Stimulated activated CD8-positive, alpha-beta memory T cell treated with anti-CD3 and anti-CD28 coated beads, Interleukin-15, amount 100 ng/mL, for 24 hours (primary cell): ENCODE measurements at places on chromosomes 5 and 9.

DNA sequence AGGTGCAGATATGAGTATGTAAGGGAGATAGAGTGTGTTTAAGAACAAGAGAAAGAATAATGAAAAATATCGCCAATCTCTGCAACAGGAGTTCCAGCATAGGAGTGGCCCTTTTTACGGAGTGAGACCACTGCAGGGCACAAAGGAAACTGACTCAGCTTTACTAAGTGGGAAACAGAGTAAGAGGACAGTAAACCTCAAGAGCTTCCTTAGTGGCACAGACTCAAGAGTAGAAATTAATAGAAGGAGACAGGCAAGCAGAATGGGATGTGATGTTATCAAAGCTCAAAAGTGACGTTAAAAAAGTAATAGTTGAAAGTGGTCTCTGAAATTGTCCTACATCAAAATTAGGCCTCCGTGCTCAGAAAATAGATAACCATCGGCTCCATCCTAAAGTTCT is 2.1 kb upstream of the SH3RF2 start:
- DNase-seq, result no peak

GRCh38 chr5:1540831-1541701 is 17.3 kb upstream of the LPCAT1 start:
- no peak for DNase-seq

DNA sequence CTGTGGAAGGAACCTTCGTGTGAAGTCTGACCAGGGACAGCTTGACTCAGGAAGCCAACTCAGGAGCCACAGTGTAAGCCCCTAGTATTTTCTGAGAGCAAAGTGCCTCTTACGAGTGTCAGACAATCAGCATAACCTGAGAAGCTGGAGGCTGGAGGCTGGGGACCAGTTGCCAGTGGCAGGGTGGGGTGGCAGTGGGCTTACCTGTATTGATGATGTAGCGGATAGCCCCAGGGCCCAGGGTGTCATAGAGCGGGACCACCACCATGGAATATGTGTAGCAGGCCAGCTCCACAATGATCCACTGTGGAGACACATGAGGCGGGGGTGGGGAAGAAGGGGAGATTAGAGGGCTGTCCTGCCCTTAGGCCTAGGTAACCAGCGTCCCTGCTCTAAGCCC is 22.9 kb downstream of the ACSL6 start:
- no peak for DNase-seq

DNA sequence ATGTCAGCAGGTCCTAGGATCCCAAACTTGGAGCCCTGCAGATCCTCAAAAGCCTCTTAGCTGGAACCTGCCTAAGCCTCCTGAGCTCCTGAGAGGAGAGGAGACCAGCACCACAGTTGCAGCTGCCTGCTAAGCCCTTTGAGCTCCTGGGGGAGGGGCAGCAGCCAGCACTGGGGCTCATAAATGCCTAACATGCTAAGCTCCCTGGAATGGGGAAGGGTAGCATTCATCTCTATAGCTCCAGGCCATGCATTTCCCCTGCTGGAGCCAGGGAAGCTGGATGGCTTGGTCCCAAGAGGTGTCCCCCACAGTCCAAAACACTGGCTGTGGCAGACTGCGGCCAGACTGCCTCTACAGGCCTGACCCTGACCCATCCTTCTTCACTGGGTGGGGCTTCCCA is 182.7 kb downstream of the KCNN2 start:
- DNase-seq, result no peak

GRCh38 chr9:133441571-133441970 is 18.2 kb upstream of the CACFD1 start:
- no peak for DNase-seq

GRCh38 chr9:114894609-114895433 is 35.6 kb downstream of the TNFSF8 start:
- no peak for DNase-seq

DNA sequence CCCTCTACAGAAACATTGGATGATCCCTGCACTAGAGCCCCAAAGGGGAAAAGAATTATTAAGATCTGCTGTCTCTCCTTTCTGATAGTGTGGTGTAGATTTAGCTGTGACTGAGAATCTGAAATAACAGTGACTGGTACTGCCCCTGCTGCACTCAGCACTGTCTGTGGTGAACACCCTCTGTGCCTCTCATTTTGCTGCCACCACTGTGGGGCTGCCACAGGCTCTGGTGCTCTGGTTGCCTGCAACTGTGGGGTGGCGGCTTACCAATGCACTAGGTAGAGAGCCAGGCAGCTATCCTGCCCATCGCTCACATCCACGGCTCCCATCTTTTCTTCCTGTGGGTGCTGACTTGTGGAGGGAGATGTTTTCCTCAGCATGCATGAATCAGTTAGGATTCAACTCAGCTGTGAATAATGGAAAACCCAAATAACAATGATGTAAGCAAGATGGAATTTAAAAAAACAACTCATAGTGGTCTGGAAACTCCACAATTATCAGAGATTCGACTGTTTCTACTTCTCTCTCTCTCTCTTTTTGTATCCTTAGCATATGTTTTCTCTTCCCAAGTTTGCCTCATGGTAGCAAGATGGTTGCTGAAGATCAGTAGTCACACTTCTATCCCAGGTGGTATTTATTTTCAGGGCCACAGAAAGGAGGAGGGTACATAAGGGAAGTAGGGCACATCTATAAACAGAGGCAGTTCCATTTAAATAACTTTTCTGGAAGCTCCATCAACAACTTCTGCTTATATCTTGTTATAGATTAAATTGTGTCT is 99.8 kb upstream of the DAP start:
- no peak for DNase-seq

DNA sequence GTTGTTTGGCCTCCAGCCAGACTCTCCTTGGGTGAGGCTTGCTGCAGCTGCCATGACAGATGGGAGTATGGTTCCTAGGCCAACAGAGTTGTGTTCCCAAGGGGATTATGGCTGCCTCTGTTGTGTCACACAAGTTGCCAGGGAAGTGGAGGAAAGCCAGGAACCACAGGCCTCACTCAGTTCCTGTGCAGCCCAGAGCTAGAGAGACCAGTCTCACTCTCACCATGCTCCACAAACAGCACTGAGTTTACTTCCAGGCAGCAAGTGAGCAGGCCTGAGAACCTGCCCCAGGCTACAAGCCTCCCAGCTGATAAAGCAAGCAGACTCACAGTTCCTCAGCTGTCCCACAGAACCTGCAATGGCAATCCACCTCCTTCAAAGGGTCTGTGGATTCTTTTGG is 273.6 kb upstream of the TAS2R1 start:
- DNase-seq, result no peak

DNA sequence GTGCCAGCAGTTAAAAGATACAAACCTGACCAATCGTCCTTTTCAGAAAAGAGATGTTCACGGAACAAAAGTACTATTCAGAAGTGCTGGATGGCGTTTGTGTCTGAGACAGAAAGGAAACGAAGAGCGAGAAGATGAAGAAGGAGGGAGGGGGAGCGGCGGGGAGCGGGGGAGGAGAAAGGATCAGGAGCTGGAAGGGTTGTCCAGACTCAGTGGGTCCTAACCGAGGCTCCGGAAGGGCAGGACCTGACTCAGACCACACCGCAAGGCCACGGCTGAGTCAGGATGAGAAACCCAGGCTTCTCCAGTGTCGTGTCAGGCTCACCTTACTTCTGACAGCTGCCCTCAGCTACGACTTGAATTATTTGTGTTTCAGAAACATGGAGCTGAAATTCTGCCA is 46.2 kb downstream of the PAX5 start:
- DNase-seq, result no peak

DNA sequence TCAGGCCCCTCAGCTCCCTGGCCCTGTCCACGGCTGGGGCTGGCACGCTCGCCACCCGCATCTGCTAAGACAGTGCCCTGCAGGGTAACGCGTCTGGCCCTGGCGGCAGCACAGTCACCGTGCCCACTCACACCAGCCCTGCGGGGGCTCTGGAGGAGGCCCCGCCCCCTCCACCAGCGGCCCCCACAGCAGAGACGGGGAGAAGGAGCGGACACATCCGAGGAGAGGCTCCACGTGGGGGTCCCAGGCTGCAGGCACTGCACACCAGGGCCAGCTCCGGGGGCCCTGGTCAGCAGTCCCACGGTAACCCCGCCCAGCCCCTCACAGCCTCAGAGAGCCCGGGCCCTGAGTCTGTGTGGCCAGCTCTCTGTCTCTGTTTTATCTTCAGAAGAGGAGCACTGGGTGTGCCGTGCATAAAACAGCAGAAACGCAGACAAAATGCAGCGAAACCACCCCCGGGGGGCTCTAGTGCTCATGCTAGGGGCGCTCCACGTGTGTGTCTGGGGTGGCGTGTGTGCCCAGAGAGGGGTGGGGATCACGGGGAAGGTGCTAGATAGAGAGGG is 47.5 kb upstream of the NRARP start:
- no peak for DNase-seq

DNA sequence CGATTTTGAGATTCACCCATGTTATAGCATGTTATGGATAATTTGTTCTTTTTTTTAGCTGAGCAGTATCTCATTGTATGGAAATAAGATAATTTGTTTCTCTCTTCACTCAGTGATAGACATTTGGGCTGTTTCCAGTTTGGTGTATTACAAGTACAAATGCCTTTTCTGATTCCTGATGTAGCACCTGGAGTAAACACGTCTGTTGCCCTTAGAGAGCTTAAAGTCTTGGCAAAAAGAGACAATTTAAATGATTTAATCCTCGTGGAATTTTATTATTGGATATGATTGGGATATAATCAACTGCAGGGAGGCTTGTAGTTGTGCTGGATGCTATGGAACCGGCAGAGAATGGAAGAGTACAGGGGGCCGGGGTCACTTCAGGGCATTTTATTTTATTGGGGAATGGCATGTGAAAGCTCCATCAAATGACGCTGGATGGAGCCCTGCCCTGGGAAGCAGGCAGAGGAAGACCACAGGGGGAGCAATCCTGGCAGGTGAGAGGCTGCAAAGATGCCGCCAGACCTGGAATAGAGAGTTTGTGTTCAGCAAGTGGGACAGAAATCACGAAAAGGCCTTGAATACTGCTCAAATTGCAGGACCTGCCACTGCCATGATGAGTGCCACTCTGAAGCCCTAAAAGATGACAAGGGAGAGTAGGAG is 31.0 kb upstream of the TGFBI start:
- no peak for DNase-seq

DNA sequence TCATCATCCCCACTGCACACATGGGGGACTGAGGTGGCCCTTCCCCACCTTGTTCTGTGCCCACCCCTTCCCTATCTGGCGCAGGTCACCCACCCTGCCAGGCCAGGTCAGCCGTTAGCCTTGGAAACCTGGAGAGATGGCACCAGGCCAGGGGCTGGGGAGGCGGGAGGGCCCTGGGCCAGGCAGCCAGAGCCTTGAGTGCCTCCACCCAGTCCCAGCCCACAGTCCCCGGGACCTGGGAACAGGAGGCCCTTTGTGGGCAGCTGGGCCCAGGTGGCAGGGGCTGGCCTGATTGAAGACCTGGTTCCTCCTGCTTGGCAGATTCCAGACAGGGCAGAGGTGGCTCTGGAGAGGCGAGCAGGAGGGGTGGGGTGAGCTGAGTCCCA is 70.6 kb downstream of the LRSAM1 start:
- no peak for DNase-seq

- DNase-seq, result no peak
Measured at GRCh38 chr5:17452936-17453335, 45.1 kb upstream of the TAF11L2 start.

- no peak for DNase-seq
Measured at GRCh38 chr5:101977729-101978345, 318.2 kb downstream of the SLCO4C1 start.

GRCh38 chr5:113807427-113807991 is 294.0 kb downstream of the YTHDC2 start:
- DNase-seq, result no peak

GRCh38 chr9:134350416-134350994 is 24.2 kb downstream of the RXRA start:
- no peak for DNase-seq

- no peak for DNase-seq
Measured at GRCh38 chr9:124697326-124698200, 73.5 kb downstream of the NR6A1 start.

DNA sequence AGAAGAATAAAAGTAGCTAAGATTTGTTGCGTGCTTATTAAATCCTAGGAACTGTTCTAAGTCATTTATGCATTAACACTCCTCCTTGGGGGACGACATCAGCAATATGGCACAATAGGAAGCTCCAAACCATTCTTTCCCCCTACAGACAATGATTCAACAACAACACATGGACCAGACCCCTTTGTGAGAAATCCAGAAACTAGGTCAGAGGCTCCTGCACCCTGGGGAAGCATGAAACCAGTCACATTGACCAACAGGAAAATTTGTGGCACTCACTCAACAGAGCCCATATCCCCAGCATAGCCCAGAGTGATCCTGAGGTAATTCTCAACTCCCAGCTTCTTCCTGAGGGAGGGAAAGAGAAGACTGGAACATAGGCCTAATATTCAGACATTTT is 294.4 kb downstream of the HINT1 start:
- no peak for DNase-seq

GRCh38 chr9:135068776-135069415 is 18.6 kb upstream of the OLFM1 start:
- no peak for DNase-seq

GRCh38 chr5:52560366-52560765 is 227.3 kb upstream of the ITGA1 start:
- no peak for DNase-seq

DNA sequence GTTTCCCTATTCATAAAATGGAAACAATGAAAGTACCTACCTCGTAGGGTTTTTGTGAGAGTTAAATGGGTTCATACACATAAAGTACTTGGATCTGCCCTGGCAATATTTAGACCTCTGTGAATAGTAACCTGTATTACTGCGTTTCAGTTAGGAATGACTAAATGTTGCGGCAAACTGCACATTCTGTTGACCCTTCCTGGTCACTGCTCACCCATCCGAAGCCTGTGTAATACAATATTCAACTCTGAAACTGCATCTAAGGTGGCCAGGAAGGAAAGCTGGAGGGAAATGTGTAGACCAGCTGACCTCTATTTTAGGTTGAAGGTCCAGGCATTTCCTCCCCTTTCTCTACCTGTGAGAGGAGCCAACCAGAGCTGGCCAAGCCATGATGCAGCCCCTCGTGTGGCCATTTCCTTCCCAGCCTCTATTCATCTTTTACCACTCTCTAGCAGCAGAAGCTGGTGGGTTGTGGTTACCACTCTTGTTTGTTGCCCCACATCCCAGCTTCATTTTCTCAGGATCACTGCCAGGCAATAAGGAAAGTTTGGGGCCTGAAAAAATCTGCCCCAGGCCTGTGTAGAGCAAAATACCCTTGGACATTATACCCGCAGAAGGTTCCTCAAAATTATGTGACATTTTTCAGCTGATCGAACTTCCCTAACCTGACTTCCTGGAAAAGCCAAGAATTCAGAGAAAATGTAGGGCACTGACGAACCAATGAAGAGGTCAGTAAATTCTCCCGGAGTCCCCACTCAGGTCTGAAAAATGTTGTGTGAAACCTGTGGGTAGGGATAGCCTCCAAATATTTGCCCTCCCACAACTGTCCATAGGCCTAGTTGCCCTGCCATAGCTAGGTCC is 20.5 kb upstream of the PDCD1LG2 start:
- DNase-seq, result no peak

GRCh38 chr5:83281658-83282057 is 189.9 kb upstream of the VCAN start:
- DNase-seq, result no peak

- DNase-seq, result no peak
Measured at GRCh38 chr9:127776924-127777289, 1.6 kb downstream of the SH2D3C start.
